ENCODE measurements at places on chromosomes 12 and 14. TPM values are rescaled to one million over a fixed set of nuclear protein-coding genes. Genes with fewer than 3 reads are reported as not detected.

The TDRD9 gene
- 8.5 TPM for total RNA-seq

The SLC38A4 gene
- 0.56 TPM for total RNA-seq

The SOAT2 gene
- total RNA-seq: not detected

The CINP gene
- 36.6 TPM for total RNA-seq

The TEX52 gene
- not detected for total RNA-seq

The SYT10 gene
- not detected for total RNA-seq

The KRT6C gene
- not detected for total RNA-seq

The DAO gene
- total RNA-seq: not detected

The AP5M1 gene
- total RNA-seq: 28.0 TPM

The OTUB2 gene
- total RNA-seq: 1.8 TPM
